ENCODE measurements at places on chromosomes 3 and 15.
A peak's percentile ranks its signal among the peaks of the same experiment; 100 is the strongest.

DNA sequence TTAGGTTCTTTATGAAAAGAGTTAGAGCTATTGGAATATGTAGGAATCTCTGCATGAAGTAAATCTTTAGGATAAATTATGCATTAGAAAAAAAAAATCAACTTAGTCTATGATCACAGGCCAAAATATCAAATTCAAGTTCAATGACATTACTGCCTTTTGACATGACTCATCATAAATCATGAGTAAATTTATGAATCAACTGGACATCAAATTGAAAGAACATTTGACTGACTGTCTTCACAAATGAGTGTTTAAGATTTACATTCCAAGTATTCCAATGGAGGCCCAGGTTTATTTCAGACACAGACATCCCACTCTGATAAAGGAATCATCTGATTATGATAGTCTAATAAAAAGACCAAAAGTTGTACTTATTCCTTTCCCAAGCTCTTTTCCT is 192.8 kb upstream of the TTC14 start:
- DNase-seq: no peak

GRCh38 chr3:182331341-182331740 is 462.0 kb upstream of the ATP11B start:
- no peak for DNase-seq

GRCh38 chr15:81752546-81752942 is 293.3 kb downstream of the MEX3B start:
- DNase-seq: no peak

DNA sequence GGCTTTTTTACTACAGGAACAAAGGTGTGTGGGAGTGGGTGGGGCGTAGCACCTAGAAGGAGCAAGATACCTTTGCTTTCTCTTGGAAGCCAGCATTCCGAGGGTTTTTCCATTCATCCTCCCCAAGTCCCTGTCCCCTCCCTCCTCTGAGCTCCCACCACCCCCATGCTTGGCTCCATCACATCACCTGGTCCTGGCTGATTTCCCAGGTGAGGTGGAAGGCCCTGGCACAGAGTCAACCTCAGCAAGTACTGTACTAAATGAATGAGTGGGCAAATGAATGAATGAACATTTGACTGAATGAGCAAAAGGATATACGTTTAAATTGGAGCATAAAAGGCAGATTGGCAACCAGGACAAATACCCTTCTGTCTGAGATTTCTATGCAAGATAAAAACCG is 45.4 kb downstream of the DZIP1L start:
- no peak for DNase-seq

DNA sequence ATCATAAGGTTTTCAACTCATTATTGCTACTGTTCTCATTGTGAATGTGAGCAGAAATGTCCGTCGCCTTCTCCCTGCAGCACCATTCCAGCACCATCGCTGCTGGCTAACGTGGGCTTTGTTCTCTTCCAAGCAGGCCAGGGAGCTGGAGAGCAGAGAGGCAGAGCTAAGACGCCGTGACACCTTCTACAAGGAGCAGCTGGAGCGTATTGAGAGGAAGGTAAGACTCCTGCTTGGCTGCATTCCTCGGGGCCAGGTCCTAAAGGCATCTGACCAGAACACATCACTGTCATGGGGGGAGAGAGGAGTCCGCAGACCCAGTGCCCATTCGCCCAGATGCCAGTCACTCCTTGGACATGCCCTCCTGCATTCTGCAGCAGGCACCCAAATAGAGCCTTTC is 130.4 kb upstream of the PLXNA1 start:
- DNase-seq: no peak

- DNase-seq: no peak
These were observed 24.6 kb downstream of the ACAA1 start for GRCh38 chr3:38112378-38112761.

DNA sequence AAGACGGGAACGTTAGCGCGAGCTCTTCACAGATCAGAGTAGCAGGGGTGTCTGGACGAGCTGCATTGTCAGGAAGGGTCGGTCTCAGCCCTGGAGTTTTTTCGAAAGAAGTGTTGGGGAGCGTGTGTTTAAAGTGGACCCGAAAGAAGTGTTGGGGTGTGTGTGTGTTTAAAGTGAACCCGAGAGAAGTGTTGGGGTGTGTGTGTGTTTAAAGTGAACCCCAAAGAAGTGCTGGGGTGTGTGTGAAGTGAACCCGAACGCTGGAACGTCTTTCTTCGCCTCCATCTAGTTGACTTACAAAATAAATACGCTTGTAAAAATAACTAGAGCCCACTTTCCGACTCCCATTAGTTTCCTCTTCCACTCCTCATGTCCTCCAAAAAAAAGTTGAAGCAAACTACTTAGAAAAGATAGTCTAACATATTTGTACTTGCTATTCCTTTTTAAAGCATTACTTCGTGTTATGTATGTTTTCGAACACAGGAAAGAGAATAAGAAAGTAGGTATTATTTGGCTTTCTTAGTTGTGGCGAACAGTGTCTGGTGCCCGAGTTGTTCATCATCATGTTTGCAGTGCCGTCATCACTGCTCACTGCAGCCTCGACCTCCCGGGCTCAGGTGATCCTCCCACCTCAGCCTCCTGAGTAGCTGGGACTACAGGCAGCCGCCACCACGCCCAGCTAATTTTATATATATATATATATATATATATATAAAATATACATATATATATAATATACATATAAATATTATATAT is 1.0 kb downstream of the LRCH3 start:
- peak; percentile 32 for DNase-seq

DNA sequence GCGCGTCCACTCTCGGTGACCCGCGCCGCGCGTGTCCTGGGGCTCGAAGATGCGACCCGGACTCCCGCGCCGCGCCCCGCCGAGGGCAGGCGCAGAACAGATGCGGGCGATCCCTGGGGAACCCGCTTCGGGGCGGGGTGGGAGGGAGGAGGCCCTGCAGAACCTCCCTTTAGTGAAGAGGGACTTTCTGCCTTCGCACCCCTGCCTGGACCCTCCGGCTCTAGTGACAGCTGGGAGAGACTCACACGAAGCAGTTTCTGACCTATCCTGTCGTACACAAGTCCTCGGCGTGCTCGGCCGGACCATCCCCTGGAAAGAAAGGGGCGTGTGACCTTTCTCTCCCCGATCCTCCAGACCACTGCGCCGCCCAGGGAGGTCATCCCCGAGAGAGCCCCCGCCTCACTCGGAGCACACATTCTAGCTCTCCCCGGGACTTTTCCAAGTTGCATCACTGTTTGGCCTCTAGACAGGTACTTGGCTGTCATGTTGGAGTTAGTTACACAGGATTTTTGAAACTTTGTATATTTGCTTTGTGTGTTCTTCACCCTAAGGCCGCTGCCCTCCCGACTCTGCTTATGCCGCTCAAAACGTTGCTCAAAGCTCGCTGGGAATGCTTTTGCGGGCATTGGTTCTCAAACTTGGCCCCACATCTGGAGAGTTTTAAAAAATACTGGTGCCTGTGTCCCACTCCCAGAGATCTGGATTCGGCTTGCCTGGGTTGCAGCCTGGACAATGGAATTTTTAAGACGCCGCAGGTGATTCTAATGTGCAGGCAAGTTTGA is 582 bp downstream of the CGNL1 start:
- peak; percentile 26 for DNase-seq

- no peak for DNase-seq
These were observed 420.3 kb upstream of the CFAP20DC start for GRCh38 chr3:59469948-59470723.

DNA sequence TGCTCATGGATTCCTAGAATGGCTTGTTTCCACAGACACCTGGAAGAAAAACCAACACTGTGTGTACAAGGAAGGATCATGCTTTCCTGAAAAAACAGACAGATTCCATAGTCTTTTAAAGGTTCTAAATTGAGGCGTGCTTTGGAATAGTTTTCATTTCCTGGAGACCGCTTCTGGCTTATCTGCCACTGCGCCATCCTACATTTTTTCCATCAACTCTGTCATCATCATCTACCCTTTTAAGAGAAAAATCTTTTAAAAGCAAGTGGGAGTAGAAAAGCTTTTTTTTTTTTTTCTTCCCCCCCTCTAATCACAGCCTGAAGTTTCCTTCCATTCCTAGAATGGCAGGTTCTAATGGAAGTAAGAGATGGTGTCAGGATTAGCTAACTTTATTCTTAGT is 379.4 kb upstream of the C2CD4B start:
- no peak for DNase-seq

All from AG08395 (cell line).